ENCODE measurements at places on chromosomes 12 and 14.

- H3K36me3 ChIP-seq, result no peaks in the 10 kb centered on the region
- H3K4me3 ChIP-seq, result no peak overlapping the region
- no peak for DNase-seq
- no peaks in the 10 kb centered on the region for H3K4me1 ChIP-seq
- H3K27me3 ChIP-seq, result no peaks in the 10 kb centered on the region
Measured at GRCh38 chr14:55153951-55154350, 24.9 kb downstream of the LGALS3 start.

DNA sequence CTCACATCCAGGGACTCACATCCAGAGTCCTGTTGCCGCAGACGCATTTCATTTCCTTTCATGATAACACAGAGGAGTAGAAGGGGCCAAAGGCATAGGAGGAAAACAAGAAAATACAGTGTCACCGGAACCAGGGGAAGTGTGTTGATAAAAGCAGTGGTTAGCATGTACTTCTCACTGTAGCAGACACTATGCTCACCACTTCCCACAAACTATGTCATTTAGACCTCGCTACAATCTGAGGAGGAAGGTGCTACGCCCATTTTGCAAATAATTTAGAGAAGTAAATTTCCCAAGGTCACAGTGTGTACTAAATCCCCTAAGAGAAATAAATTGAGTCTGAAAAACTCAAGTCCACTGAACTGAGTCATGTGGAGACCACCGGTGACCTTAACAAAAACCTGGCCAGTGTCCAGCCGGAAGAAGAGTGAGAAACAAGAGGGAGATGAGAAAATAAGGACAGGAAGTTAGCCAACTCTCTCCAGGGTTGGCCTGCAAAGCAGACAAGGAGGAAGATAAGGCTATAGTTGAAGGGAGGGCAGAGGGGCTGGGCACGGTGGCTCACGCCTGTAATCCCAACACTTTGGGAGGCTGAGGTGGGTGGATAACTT, 25.8 kb upstream of the TMCC3 start:
- H3K4me1 ChIP-seq, result peaks cover 44% of the 10 kb centered on the region
- no peaks in the 10 kb centered on the region for H3K27me3 ChIP-seq
- peak; percentile 67 for DNase-seq
- H3K4me3 ChIP-seq, result no peak overlapping the region
- peak overlapping the region; percentile 80 for H3K27ac ChIP-seq

DNA sequence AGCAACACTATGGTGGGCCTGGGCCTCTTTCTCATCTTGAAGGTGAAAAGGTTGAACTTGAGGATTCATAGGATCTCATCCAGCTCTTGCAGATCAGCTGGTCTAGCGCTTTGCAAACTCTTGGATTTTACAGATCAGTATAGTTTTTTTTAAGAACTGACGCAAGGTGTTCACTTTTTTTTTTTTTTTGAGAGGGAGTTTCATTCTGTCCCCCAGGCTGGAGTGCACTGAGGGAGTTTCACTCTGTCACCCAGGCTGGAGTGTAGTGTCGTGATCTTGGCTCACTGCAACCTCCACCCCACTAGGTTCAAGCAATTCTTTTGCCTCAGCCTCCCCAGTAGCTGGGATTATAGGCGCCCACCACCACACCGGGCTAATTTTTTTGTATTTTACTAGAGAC, 20.4 kb upstream of the LGMN start:
- H3K27me3 ChIP-seq, result no peaks in the 10 kb centered on the region
- H3K4me1 ChIP-seq, result peaks cover 11% of the 10 kb centered on the region
- peak overlapping the region; percentile 53 for H3K27ac ChIP-seq
- H3K36me3 ChIP-seq, result no peaks in the 10 kb centered on the region
- H3K4me3 ChIP-seq, result no peak overlapping the region

- no peak overlapping the region for H3K27ac ChIP-seq
- H3K36me3 ChIP-seq, result no peaks in the 10 kb centered on the region
- no peak overlapping the region for H3K4me3 ChIP-seq
- peaks cover 13% of the 10 kb centered on the region for H3K4me1 ChIP-seq
- H3K27me3 ChIP-seq, result peaks cover 41% of the 10 kb centered on the region
Measured at GRCh38 chr12:4807116-4807783, 87.0 kb downstream of the GALNT8 start.

GRCh38 chr12:54358191-54358944, 5.9 kb downstream of the GPR84 start:
- H3K27ac ChIP-seq, result peak overlapping the region; percentile 84
- H3K27me3 ChIP-seq, result no peaks in the 10 kb centered on the region
- no peaks in the 10 kb centered on the region for H3K36me3 ChIP-seq
- H3K4me1 ChIP-seq, result peaks cover 31% of the 10 kb centered on the region
- H3K4me3 ChIP-seq, result peak overlapping the region; percentile 64
- DNase-seq, result no peak

GRCh38 chr14:52061890-52062289, 7.0 kb downstream of the NID2 start:
- H3K4me3 ChIP-seq, result no peak overlapping the region
- H3K4me1 ChIP-seq, result peaks cover 33% of the 10 kb centered on the region
- no peaks in the 10 kb centered on the region for H3K36me3 ChIP-seq
- H3K27ac ChIP-seq, result no peak overlapping the region
- no peak for DNase-seq

DNA sequence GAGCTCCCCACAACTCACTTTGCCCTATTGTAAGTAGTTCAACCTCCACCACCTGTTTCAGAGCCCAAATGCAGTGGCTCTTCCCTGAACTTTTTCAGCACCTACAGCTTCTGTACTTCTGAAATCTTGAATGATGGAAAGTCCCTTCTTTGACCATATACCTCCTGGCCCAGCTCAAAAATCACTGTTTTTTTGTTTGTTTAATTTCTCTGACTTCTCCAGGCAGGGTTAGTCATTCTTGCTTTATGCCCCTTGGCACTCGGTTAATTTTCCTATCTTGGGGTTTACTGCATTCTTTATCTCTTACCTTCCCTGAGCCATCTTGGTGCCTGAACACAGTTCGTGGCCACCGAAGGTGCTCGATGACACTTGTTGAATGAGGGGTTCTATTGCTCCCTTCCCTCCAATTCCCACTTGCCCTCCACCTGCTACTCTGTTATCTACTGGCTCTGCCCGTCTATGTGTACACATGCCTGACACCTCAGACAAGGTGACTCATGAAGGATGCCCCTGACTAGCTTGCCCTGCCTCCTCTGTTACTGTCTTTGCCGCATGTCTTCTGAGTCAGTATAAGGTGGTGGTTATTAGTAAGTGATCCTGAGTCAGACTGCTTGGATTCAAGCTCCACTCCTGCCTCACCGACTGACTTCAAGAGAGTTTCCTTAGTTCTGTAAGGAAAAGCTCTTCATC, 4.4 kb downstream of the AMHR2 start:
- DNase-seq, result no peak
- no peaks in the 10 kb centered on the region for H3K36me3 ChIP-seq
- no peak overlapping the region for H3K4me3 ChIP-seq
- H3K4me1 ChIP-seq, result no peaks in the 10 kb centered on the region
- H3K27me3 ChIP-seq, result no peaks in the 10 kb centered on the region

DNA sequence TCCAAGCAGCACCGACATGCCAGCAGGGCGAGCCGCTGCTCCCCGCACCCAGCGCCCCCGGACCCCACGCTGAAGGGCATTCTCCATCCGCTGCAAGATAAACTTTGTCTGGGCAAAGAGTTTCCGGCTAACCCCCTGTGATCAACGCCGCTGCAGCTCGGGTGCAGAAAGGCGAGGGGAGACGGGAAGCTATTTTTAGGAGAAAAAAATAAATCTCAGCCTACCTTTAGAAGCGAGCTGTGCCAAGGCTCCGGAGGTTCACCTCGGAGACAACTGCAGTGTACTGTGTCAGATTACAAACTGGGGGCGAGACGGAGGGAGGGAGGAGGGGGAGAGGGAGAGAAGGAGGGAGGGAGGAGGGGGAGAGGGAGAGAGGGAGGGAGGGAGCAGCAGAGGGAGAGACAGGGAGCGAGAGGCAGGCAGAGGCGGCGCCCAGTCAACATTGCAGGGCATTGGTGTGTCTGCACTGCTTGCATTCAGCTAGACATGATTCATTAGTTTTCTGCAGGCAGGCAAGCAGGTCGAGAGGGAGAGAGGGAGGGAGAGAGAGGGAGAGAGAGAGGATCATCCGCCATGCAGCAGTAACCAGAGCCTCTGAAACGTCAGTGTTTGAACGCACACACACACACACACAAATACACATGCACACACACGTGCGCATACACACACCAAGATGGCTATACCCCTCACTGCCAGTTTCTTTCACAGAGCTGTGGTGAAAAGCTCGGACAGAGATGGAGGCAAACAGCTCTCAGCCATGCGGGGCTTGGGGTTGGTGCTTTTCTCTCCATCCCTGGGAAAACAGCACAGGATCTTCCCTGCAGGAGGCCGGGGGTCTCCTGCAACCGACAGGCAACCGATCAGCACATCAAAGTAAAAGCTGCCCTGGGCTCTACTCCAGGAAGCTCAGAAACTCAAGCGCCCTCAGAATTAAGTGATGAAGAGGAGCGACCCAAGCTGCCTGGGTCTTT, at the start of gene RIMBP2:
RIMBP2 (minus strand) TSS at position 302 of the 971 bp plus-strand sequence. CDS start 237,286 bp downstream, outside the sequence.
- H3K4me3 ChIP-seq, result peak within 1 kb of the TSS; percentile 43
- no peaks in the 10 kb centered on the region for H3K36me3 ChIP-seq
- H3K27ac ChIP-seq, result no peak within 1 kb of the TSS
- peaks cover 7% of the 10 kb centered on the region for H3K4me1 ChIP-seq

- H3K4me1 ChIP-seq, result peaks cover 33% of the 10 kb centered on the region
- H3K4me3 ChIP-seq, result no peak overlapping the region
- peak overlapping the region; percentile 68 for H3K27ac ChIP-seq
- DNase-seq, result no peak
- H3K27me3 ChIP-seq, result no peaks in the 10 kb centered on the region
- H3K36me3 ChIP-seq, result no peaks in the 10 kb centered on the region
Measured at GRCh38 chr12:94208622-94208966, 60.2 kb downstream of the PLXNC1 start.

DNA sequence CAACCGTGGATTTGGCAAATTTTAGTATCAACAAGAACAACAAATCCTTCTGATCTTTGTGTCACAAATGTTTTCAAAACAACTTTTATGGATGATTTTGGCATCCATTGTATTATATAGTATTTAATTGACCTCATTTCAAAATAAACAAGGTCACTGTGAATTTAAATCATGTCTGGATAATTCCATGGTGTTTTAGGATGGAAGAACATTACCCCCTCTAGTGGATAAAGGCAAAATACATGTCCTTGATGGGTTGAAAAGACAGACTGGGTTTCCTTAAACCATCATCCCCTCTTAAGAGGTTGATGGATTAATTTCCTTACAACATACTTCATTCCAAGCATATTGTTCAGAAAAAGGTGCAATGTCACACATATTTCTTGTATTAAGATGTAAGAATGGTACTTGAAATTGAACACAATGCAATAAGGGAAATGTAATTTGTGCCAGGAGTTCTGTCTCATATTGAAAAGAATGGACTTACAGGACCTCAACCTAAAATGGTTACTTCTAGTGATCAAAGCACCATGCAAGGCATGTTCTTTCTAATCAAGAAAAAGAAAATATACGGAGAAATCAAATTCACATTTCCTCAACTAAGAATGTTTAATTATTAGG, 352.0 kb downstream of the BCAT1 start:
- DNase-seq, result no peak
- H3K4me3 ChIP-seq, result no peak overlapping the region
- no peaks in the 10 kb centered on the region for H3K4me1 ChIP-seq
- no peaks in the 10 kb centered on the region for H3K36me3 ChIP-seq
- no peaks in the 10 kb centered on the region for H3K27me3 ChIP-seq
- no peak overlapping the region for H3K27ac ChIP-seq

DNA sequence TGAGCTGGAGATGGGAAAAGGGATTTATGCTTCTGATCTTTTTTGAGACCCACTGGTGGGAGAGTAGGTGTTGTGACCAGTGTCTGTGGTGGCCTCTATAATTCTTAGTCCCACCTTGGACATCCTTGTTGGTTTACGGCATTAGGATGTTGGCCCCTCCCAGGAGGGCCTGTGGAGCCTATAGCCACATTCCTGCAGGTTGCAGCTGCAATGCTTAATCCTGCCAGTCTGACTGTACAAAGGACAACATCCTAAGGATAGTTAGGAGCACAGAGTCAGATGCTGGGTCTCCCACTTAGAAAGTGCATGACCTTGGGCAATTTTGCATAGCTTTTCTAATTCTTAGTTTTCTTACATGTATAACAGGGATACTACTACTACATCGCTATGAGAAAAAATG, 150.9 kb upstream of the SLC38A2 start:
- no peak overlapping the region for H3K4me3 ChIP-seq
- H3K4me1 ChIP-seq, result peaks cover 30% of the 10 kb centered on the region
- no peaks in the 10 kb centered on the region for H3K27me3 ChIP-seq
- H3K27ac ChIP-seq, result no peak overlapping the region
- DNase-seq, result no peak

GRCh38 chr14:99675382-99675835, 8.7 kb upstream of the CYP46A1 start:
- no peak overlapping the region for H3K4me3 ChIP-seq
- H3K36me3 ChIP-seq, result no peaks in the 10 kb centered on the region
- no peak overlapping the region for H3K27ac ChIP-seq
- no peaks in the 10 kb centered on the region for H3K27me3 ChIP-seq

GRCh38 chr12:100435957-100436356, 37.7 kb upstream of the NR1H4 start:
- H3K4me3 ChIP-seq, result no peak overlapping the region
- H3K36me3 ChIP-seq, result no peaks in the 10 kb centered on the region
- H3K27ac ChIP-seq, result no peak overlapping the region
- no peaks in the 10 kb centered on the region for H3K27me3 ChIP-seq

DNA sequence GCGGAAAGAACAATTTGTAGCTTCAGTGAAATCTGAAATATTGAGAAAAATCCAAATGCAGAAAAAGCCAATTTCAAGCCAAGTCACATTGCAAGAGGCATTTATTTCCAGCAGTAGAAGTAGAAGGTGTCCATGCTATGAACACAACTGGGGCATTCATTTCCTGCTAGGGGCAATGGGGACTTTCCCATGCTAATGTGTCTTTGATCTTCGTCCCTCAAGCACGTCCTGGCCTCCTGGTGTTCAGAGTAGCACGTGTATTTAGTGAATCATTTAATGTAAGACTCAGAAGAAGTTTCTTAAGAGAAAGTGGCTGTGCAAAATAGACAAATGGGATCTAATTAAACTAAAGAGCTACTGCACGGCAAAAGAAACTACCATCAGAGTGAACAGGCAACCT, 267.9 kb downstream of the TMEM132C start:
- no peak for DNase-seq
- no peak overlapping the region for H3K27ac ChIP-seq
- no peaks in the 10 kb centered on the region for H3K36me3 ChIP-seq

GRCh38 chr12:108587826-108588225, 10.1 kb downstream of the TMEM119 start:
- no peak for DNase-seq
- no peaks in the 10 kb centered on the region for H3K36me3 ChIP-seq
- H3K27ac ChIP-seq, result no peak overlapping the region
- no peak overlapping the region for H3K4me3 ChIP-seq
- no peaks in the 10 kb centered on the region for H3K27me3 ChIP-seq

GRCh38 chr14:85471156-85471555, 58.8 kb upstream of the FLRT2 start:
- H3K27me3 ChIP-seq, result no peaks in the 10 kb centered on the region
- H3K27ac ChIP-seq, result no peak overlapping the region
- no peaks in the 10 kb centered on the region for H3K36me3 ChIP-seq
- no peak for DNase-seq
- no peak overlapping the region for H3K4me3 ChIP-seq
